NCI-H82 (cell line): ENCODE measurements at places on chromosomes 4 and X.
A peak's percentile ranks its signal among the peaks of the same experiment; 100 is the strongest.

DNA sequence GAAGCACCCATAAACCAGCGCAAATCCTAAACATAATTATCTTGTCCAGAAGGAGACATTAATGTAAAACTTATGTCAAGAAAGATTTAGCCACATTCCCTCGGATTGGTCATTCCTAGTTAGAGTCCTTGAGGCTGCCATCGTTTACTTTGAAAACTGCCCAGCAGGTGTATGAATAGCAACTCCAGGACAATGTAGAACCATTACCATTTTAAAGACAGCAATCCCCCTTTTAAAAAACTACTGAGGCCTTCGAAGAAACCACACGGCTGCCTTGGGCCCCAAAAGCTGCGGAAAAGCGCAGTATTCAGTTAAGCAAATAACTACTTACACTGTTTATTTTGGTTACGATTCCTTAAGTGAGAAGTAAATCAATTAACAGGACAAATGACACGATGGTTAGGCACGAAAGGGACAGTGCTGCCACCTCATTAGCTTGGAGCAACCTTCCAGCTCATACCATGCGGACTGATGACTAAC, 822 bp upstream of the SGMS2 start:
- DNase-seq: no peak

DNA sequence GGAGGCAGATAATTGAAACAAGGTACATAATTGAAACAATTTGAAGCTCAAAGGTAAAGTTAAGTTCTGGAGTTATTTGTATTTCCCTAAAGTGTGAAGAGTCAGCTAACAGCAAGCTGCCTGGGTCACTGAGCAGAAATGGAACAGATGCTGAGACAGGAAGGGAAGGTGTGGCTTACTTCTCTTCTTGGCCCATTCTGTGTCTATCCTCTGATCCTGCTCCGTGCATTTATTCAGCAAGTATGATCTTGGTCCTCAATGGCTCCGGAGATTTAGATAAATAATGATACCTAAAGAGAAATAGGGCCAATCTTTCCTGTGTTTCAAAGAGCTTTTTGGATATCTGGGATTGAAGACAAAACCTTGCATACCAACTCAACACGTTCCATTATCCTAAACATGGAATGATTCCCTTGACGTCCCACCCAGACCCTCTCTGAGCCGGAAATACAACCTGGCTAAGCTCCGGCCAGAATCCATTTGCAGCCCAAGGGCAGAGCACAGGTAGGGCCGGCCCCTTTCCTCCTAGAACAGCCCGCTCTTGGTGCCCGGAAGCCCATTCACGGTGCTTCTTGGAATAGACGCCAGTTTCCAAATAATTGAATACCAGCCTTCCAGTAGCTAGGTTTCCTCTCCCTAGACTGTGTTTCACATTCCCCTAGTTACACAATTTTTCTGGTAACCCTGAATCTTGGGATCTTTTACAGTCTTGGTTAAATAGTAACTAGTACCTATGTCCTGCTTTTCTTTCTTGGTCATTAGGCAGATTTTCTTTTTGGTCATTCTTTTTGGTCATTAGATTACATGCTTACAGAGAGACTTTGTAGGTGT, 211.0 kb downstream of the NWD2 start:
- no peak for DNase-seq

DNA sequence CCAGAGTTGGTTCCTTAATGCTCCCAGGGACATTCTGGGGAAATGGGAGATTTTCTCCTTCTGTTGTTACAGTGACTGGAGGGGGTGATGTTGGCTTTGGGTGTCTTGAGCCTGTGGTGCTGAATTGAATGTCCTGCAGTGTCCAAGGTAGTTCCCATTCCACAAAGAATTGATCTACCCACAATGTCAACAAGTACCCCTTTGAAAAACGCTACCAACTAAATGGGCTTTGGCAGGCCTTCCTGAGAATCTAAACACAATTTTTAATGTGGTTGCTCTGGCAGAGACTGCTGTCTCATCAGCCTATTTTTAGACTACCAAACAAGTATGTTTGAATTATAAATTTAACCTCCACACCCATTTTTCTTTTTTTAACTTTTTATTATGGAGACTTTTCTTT, 69.4 kb downstream of the CCKAR start:
- no peak for DNase-seq

- no peak for DNase-seq
Observed at GRCh38 chr4:100913685-100914084, 395.9 kb upstream of the EMCN start.

DNA sequence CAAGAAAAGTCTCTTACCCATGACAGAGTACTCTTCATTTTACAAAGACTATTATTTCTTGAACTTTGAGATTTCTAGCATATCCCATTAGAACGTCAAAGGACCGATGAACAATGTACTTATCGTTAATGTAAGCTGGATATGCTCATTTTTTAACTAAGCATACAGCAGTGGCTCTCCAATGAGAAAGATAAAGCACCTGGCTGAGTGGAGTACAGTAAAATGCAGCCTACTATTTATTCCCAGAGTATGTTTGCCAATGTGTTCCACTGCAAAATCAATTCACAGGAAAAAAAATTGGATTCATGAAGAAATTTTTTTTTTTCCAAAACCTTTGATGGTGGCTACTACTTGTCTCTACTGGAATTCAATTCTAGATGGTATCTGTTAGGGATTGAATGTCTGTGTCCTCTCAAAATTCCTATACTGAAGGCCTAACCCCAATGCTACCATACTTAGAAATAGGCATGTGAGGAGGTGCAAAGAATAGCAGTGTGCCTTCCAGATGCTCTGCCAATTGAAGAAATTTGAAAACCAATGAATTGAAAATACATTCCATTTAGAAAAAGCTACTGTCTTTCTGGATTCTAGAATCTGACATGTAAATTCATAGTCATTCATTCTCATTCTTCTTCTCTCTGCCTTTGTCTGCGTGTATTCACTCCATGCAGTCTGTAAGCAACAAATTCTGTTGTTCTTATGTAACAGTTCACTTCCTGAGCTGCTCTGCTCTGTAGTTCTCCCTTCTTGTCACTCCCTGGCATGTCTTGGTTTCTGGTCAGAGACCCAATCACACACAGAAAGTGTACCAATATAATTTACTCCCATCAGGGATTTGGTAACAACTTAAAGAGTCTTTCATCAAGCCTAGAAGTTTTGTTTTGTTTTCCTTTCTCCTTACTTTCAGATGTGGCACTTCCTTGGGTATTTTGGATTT, 61.4 kb downstream of the PAPSS1 start:
- DNase-seq: no peak

- DNase-seq: no peak
Observed at GRCh38 chr4:70715097-70715496, 6.7 kb upstream of the RUFY3 start.

DNA sequence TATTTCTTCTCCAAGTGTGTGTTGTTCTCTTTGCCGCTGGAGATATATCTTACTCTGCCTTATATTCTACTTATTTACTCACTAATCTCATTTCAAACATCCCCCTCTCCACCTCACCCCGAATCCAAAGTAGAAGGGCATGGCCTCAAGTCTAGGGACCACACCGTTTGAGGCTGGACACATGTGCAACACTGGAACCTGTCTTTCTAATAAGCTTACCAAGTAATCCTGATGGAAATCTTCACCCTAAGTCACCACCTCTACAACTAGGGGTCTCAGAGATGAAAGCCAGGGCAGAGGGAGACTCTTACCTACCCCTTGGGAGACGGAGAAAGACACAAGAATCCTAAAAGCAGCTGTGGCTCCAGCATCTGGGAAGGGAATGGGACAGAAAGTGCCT, 6.0 kb downstream of the PROM1 start:
- DNase-seq: peak; percentile 95

GRCh38 chr4:91754716-91755115, 549.0 kb upstream of the GRID2 start:
- peak; percentile 15 for DNase-seq

- no peak for DNase-seq
Observed at GRCh38 chrX:101478366-101478765, 6.9 kb upstream of the ARMCX4 start.

- DNase-seq: no peak
Observed at GRCh38 chrX:18449236-18449635, 23.8 kb downstream of the CDKL5 start.

DNA sequence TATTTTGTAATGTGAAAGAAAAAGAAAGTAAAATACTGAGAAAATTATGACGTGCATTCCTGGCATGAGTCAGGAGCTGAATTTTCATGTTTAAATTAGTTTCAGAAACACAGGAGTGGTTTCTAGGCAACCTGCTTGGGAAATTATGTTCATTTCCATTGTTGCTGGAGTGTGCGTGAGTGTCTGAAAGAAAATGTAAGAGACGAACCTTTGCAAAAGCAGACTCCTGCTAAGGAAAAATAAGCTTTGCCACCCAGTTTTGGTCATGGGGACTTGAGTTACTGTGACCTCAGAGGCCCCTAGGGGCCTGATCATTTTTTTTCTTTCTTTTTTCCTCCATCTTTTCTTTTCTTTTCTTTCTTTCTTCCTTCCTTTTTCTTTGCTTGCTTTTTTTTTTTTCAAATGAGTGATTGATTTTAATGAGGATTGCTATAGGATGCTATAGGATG, 18.8 kb upstream of the CHRNA9 start:
- no peak for DNase-seq

- DNase-seq: no peak
Observed at GRCh38 chr4:17094159-17094875, 195.9 kb upstream of the LDB2 start.

DNA sequence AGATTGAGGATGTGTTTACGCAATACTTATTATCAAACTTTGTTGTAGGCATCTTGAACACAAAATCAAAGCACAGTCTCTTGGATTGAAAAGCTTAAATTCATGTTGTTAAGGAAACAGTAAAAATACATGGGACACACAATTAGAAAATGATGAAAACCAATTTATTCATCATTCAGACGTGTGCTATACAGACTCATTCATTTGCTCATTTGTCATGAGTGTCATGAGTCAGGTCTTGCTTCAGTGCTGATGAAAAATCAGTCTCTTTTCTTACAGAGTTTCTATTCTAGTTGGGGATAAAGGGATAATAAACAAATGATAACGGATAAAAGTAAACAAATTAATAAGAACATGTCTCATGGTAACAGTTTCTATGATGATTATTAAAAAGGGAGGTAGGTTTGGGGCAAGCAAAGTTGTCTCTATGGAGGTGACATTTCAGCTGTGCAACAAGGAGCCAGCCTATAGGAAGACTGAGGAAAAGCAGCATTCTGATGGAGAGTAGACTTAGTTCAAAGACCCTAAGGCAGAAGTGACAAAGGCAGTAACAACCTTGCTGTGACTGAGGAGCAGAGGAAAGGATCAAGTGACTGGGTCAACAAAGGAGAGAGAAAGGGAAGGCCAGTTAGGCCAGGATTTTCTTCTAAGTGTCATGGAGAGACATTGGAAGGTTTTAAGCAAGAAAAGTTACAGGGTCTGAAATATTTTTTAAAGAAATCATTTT, 224.0 kb upstream of the HHIP start:
- no peak for DNase-seq

GRCh38 chr4:19969492-19969891, 282.2 kb upstream of the SLIT2 start:
- no peak for DNase-seq

DNA sequence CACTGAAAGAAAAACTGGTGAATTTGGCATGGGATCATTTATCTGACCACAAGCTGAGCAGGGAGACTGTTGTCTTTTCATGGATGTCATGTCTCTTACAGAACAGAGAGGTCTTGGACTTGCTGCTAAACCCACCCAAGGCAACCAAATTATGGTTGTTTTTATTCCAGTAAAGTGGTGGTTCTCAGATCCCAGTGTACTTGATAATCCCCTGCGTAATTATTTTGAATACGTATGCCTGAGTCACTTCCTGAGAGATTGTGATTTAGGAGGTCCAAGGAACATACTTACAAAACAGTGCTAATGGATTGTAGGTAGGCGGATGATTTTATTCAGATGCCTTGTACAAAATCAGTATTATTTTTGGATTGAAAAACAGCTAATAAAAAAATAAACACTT, 585.6 kb downstream of the IL1RAPL1 start:
- no peak for DNase-seq

DNA sequence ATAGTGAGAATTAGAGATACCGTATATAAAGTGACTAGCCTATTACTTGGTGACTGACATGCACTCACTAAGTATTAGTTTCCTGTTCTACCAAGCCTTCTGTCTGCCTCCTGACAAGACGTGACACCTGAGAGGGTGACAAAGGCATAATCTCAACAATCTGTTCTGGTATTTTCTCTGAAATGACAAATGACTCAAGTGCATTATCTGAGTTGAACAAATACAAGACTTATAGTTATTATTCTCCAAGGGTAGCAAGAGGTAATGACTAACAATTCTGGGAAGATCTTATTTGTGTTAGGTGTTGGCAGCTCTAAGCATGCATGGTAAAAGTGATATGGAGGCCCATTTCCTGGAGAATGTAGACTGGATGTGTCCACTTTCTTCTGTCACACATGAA, 60.6 kb downstream of the SYTL5 start:
- DNase-seq: peak; percentile 0

GRCh38 chrX:47221756-47222155, 3.3 kb downstream of the CDK16 start:
- DNase-seq: no peak

DNA sequence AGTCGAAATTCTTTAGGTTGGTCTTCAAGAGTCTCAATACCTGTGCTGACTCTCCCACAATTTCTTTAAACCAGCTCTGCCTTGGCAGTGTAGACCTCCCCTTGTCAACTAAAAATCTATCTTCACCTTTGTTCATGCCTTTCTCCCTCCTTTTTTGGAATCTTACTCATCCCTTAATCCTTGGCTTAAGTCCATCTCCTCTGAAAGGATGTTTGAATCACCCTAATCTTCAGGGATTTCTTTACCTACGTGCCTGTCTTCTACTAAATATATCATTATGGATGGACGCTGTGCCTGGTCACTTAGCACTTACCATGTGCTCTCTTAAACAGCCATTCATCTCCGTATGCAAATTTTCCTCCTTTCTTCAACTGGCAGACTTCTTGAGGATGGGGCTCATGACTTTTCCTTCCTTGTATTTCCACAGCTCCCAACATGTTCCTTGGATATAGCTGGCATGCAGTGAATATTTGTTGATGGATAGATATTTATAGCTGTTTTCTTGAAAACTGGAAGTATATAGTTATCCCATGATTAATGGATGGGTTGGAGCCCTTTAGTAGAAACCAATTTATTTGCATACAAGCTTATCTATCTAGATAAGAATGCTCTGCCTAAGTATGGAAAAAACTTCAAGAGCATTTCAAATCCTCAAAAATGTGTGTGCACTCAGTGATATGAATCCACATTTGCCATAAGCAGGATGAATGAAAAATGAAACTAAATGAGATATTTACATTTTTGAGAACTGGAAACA, 166.6 kb downstream of the SPRY1 start:
- DNase-seq: peak; percentile 7

GRCh38 chrX:118736394-118737010, 9.1 kb downstream of the IL13RA1 start:
- DNase-seq: no peak

- no peak for DNase-seq
Observed at GRCh38 chrX:133880032-133880443, 105.4 kb downstream of the GPC3 start.

GRCh38 chr4:113073451-113074005, 24.1 kb downstream of the ANK2 start:
- DNase-seq: no peak

- DNase-seq: no peak
Observed at GRCh38 chr4:82747686-82748575, 50.7 kb downstream of the SCD5 start.
